Activated CD4-positive, alpha-beta T cell treated with anti-CD3 and anti-CD28 coated beads, Interleukin-2, amount 50 U/mL, for 1 hour (primary cell): ENCODE measurements at places on chromosomes 12 and 14.
A peak's percentile ranks its signal among the peaks of the same experiment; 100 is the strongest.

- no peak for DNase-seq
Measured at GRCh38 chr14:51428981-51429380, 188.9 kb downstream of the TMX1 start.

GRCh38 chr14:30608533-30609006 lies 13.5 kb upstream of the SCFD1 start:
- no peak for DNase-seq

DNA sequence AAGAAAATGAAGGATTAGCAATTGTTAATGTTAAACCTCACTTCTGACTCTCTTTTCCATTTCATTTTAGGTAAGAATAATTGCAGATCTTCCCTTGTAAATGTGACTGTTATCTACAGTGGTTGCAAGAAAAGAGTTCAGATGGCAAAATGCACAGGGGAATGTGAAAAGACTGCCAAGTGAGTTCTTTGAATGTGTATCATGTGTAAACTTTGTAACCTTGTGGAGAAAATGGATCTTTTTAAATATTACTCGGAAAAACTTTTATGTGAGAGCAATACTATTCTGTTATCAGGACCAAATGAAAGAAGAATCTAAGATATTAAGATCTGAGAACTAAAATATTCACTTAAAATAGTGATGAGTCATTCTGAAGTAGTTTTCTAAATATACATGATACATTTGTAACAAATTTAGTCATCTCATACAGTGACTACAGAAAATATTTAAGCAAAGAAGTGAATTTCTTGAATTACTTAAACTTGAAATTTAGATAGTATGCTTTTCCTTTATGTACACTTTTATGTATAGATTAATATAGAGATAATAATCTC lies 122.5 kb upstream of the CNTN1 start:
- DNase-seq: no peak

DNA sequence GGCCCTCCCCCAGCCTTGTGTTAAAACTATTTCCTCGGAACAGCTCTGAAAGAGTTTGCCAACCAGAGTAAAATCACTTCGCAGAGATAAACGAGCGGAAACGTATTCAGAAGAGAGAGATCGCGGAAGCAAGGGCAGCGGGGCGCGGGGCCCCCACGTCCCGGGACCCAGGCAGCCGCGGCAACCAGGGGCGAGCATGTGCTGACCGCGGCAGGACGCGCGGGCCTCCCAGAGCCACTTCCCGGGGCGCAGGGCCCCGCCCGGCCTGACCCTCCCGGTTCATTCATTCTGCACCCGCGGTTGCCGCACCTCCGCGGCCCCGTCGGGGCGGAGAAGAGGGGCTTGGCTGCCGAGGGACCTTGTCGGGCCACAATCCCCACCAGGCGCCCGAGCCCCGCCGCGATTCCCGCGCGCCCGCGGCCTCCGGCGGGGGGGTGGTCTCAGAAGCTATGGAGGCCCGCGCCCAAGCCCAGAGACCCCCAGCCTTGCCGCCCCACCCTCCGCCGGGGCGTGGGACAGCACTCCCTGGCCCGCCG lies 598 bp downstream of the UBE2N start:
- peak; percentile 20 for DNase-seq
